ENCODE measurements at places on chromosomes 2 and 18.

GRCh38 chr2:55547001-55547400 is 27.5 kb downstream of the CFAP36 start:
- DNase-seq = no peak

DNA sequence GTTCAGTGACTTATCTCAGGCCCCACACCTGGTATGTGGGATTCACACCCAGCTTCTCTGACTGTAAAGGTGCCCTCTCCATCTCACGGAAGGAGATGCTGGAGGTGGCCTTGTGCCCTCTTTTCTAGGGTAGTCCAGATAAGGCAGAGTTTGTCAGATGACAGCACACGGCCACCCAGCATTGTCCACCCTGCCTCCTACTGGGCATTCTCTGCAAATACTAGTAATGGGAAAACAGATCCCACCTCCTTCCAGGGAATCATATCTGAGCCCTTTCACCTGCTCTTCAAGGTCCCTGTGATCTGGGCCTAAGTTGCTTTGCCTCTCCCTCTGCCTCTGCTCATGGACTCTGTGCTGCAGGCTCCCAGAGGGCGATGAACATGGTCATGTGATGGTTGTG is 214.7 kb downstream of the CLIP4 start:
- DNase-seq = no peak

- no peak for DNase-seq
Measured at GRCh38 chr18:8806100-8806797, 100.9 kb downstream of the MTCL1 start.

DNA sequence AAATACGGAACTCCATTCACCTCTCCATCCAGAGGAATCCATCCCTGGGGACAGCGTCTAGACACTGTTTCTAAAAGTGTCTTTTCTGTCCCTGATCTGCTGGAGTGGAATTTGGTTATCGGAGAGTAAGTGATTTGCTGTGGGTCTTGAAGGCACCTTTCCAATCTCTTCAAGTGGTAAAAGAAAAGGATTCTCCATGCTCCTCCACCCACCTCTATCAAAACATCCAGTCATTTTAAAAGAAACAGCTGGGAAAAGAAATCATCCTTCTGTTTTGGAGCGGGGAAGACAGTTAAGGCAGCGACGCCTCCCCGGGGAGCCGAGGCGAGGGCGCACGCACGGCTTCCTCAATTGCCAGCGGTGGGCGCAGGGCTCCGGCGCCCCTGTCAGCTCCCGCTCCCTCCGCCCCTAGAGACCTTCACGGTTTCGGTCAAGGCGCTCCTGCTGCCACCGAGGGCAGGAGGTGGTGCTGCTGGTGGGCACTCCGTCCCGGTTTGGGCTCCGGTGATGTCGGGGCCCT is 547 bp downstream of the SLC35F5 start:
- DNase-seq = no peak

DNA sequence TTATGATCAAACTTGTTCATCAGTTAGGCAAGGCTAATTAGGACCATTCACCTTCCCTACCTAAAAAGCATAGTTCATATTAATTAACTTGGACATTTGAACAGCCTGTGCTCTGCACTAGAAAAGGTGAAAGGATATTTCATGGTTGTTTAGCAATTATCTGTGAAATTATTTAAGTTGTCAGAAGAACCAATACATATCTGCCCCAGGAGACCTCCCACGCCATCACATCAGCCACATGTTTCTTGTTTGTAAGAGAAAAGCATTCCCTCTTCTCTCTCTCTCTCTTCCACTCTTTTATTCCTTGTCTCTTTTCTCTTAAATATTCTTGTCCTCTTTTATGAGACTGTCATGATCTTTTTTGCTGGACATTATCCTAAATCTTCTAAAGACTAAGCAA is 282.0 kb upstream of the RND3 start:
- no peak for DNase-seq
